ENCODE measurements at places on chromosomes 3 and 15.

DNA sequence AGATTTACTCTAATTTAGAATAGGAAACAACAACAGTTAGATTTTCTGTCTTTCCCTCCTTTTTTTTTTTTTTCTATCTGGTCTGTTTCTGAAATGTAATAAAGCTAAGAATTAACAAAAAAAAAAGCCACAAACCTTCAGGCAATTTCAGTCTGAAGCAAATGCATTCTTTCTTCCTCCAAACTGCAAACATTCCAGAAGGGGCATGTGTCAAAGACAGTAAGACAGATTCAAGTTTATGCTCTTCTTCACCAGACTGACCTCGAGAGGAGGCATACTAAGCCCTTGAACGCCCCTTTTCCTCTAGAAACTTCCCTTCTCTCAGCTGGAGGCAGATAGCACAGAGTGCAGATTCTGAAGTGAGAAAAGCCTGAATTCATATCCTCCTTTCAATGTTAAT, 654.6 kb upstream of the LMCD1 start:
- DNase-seq = no peak

GRCh38 chr15:49023354-49023753, 22.9 kb downstream of the SECISBP2L start:
- no peak for DNase-seq

GRCh38 chr15:34769711-34770110, 14.9 kb upstream of the GJD2 start:
- DNase-seq = no peak

DNA sequence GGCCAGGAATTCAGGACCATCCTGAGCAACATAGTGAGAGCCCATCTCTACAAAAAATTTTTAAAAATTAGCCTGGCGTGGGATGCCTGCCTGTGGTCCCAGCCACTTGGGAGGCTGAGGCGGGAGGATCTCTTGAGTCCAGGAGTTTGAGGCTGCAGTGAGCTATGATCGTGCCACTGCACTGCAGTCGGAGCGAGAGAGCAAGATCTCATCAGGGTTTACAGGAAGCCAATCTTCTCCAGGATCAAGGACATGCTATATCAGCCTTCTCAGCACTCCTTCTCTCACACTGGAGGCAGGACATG, 451 bp upstream of the STOML1 start:
- no peak for DNase-seq

DNA sequence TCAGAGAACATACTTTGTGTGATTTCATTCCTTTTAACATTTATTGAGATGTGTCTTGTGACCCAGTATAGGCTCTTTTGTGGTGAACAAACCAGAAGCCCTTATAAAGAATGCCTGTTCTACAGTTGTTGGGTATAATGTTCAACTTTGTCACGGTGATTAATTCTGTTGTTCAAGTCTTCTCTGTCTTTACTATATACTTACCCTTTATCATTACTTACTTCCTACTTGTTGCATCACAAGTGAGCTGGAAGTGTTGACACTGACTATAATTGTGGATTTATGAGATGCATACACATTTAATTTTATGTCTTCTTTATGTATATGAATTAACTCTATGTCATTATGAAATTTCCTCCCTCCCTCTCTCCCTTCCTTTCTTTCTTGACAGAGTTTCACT, 59.7 kb upstream of the TBL1XR1 start:
- no peak for DNase-seq

DNA sequence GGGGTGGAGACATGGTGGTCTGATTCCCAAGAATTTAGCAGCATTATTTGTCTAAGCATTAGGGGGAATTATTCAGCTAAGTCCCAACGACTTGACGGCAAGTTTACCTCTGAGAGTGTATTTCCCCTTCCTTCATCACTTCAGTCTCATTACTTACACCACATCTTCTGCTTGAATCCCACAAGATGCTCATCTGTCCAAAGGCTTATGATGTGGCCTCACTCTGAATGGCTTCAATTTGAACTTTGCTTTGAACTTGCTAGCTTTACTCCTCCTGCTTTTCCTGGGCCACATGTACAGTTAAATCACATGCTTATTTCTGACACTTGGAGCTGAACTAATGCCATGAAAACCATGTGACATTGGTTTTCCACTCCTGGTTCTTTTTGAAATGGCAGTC, 231.3 kb upstream of the SATB1 start:
- DNase-seq = no peak

DNA sequence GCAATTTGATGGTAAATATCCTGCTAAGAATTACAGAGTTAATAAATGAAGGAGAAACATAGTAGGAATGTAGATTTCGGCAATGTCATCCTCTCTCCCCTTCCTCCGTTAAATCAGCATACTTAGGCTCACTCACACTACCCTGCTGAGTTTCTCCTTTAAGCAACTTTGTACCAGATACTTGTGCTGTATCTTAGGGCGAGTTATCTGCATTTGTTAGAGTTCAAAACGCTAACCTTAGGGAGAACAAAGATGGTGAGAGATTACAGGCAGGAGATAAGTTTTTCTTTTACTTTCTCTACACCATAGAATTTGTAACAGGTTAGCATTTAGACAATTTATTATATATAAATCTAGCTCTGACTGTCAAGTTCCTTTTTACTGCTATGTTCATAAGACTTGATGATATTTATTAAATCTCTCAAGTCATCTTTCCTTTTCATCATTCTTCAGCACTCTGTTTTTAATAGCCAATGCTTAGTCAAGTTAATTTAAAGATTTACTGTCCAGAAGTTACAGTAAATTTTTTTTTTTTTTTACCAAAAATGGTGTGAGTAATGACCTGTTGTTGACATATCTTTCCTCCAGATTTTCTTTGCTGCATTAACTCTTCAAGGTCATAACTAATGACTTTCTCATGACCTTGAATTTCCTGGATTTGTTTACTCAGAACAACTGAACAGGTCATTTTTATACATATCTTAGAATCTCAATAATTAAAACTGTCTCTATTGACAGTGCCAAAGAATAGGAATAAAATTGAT, 22.2 kb downstream of the SUCNR1 start:
- no peak for DNase-seq

GRCh38 chr3:150274372-150274771, 133.7 kb upstream of the TSC22D2 start:
- DNase-seq = no peak

DNA sequence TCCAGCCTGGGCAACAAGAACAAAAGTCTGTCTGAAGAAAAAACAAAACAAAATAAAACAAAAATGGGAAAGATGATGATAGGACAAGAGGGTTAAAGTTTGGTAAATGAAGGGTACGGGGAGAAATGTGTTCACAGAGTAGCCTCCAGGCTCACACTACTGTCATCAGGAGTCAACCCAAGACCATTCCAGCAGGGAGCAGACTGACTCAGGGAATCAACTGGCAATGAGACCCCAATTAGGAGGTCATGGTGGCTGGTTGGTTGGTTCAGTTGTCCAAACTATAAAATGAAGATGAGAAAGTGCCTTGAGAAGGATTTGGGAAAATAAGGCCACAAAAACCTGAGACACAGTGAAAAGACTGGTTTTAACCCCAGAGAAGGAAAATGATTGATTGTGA, 51.8 kb downstream of the KLHL6 start:
- no peak for DNase-seq

GRCh38 chr15:35448294-35448693, 97.7 kb downstream of the DPH6 start:
- DNase-seq = no peak

GRCh38 chr3:44338010-44338827, at the start of gene TCAIM:
Gene TCAIM, plus strand, starts transcription at chr3:44338766. Its CDS starts 16,017 bp downstream, at chr3:44354783.
- DNase-seq = peak; percentile 99

DNA sequence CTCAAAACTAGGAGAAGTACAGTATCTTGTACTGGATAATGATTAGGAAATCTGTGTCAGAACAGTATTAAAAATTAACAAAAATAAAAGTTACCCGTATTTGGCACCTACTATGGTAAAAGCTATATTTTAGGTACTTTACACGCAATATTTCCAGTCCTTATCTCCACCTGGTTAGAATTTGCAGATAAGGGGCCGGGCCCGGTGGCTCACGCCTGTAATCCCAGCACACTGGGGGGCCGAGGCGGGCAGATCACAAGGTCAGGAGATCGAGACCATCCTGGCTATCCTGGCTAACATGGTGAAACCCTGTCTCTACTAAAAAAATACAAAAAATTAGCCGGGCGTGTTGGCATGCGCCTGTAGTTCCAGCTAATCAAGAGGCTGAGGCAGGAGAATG, 28.4 kb downstream of the MKRN2OS start:
- DNase-seq = no peak

- DNase-seq = no peak
These were observed 11.1 kb downstream of the RUVBL1 start for GRCh38 chr3:128112357-128112968.

DNA sequence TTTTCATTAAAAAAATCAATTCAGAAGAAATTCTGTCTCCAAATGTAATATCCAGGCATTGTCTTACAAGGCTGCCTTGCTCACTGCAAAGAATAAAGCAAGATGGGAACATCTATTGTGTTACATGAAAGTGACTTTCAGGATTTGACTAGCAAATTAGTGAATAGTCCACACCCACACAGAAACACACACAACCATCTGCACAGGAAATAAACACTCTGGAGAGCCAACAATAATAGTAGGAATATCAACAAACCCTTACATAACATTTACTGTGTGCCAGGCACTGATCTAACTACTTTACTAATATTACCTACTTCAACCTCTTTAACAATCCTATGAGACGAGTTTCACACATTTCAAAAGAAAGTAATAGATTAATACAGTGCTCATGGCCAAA, 28.9 kb upstream of the ZNF385D start:
- no peak for DNase-seq

GRCh38 chr3:112730210-112730609, 89.3 kb upstream of the CCDC80 start:
- no peak for DNase-seq

GRCh38 chr15:78276064-78276943, 11.9 kb downstream of the DNAJA4 start:
- no peak for DNase-seq

- DNase-seq = no peak
These were observed 213.1 kb upstream of the TSC22D2 start for GRCh38 chr3:150194957-150195356.

DNA sequence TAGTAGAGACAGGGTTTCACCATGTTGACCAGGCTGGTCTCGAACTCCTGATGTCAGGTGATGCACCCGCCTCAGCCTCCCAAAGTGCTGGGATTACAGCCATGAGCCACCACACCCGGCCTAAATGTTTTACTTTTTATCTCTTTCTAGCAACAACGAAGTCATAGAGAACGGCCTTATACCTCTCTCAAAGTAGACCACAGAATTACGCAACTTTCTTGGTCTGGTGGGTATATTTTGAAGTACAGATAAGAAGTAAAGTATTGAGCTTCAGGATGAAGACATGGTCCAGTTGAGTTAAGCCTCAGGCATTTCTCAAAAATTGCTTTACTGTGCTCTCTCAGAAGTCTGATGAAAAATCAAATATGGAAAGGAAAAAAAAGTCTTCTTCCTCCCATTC, 30.6 kb downstream of the FAM240A start:
- DNase-seq = no peak

- no peak for DNase-seq
These were observed 512.6 kb upstream of the CBLB start for GRCh38 chr3:106381286-106381938.

DNA sequence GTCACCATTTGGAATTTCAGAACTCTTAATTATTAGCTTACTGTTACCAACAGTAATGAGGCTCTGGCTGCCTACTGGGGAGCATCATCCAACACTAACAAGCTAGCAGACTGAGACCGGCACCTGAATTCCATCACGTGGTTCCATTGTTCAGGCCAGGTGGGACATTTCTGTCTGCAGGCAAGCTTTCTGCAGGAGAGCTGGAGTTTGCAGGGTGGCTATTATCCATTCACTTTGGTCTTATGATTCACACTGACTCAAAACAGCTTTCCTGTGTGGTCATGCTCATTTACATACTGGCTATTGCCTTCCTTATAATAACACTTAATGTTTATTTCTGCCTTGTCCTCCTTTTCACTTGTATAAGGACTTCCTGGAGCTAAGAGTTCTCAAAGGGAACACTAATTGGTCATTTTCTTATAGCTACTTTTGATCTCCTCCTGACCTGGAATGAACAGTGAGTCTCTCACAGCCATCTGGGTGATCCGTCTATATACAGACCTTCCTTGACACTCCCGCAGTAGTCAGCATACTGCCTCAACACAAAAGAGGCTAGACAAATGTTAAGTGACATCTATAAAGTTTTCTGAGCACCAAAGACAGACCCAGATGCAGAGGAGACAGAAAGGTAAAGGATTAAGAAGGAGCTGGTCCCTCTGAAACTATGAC, 695.4 kb downstream of the FHIT start:
- no peak for DNase-seq

Measured in pancreas (tissue), 10 donors.